Fibroblast of skin of left biceps (primary cell): ENCODE measurements at places on chromosomes 7 and 10.

GRCh38 chr7:33946094-33946699 lies 40.9 kb downstream of the BMPER start:
- DNase-seq = no peak

- DNase-seq = no peak
These were observed 12.1 kb upstream of the GRIFIN start for GRCh38 chr7:2488272-2488645.

- no peak for DNase-seq
These were observed 4.8 kb upstream of the ZNF488 start for GRCh38 chr10:47388879-47389278.

- DNase-seq = peak; percentile 94
These were observed 25.8 kb downstream of the ACTA2 start for GRCh38 chr10:88926566-88927415.

GRCh38 chr7:44147026-44147991 lies 6.2 kb upstream of the MYL7 start:
- no peak for DNase-seq

GRCh38 chr10:24554036-24554435 lies 169.7 kb downstream of the ARHGAP21 start:
- no peak for DNase-seq

DNA sequence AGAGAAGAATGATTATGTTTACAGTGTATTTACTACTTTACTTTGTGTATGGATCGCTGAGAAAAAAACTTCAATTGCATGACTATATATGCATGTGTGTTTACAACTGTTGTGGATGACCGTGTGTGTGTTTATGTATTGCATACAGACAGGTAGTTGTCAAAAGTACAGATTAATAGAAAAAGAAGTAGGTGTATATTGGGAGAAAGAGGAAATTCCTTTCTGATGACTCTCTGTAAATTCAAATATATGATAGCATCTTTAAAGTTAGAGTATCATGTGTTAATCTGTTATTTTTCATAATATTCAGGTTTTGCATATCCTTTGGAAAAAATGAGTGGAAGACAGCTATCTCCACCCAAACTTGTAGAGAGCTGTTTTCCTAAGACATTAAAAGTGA lies 160.4 kb upstream of the AGR3 start:
- DNase-seq = no peak

DNA sequence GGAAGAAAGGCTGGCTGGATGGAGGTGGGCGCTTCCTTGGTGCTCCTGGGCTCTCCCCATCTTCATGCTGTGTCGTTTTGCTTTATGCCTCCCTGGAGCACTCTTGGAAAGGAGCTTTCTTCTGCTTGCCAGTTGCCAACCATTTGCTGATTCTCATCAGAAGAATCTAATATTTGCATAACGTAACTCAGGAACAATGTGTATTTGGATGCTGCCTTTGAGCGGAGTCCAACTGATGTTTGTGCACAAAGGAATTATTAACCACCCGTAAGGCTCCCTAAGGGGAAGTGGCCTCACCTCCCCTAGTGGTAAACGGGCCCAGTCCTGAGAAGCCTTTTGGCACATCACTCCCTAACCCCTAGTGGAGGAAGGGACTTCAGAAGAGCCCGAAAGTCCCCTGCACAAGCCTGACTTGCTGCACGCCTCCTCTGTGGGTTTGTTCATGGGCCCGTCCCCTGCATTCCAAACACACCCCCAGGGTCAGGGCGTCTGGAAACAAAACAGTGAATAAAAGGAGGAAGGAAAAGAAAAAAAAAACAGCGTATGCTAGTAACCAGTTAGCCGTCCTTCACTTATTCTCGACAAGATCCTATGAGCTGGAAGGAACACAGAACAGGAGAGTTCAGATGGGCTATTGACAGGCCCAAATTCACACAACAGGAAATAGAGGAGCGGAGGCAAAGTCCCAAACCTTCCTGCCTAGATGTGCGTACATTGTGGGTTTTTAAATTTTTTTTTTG lies 602.2 kb downstream of the LRMDA start:
- DNase-seq = peak; percentile 21
